ENCODE measurements at places on chromosomes 6 and 20. TPM values are rescaled to one million over a fixed set of nuclear protein-coding genes. Genes with fewer than 3 reads are reported as not detected.

DNA sequence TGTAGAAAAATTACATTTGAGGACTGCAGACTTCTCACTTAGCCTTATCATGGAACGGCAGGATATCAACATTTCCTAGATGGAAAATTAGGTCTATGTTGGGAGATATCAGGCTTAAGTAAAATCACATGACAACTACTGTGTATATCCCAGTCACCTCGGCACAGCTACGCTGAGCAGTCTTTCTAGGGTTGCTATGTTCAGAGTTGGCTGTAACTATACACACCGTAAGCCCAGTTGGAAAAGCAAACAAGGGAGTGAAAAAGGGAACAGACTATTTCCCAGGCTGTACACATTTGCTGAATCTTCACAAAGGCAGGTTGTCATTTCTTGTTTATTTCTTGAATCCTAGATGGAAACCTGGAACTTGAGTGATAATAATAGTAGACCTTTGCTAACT is 80.7 kb upstream of the PTPRK start:
- peak; percentile 64 for DNase-seq
- peaks cover 14% of the 10 kb centered on the region for H3K4me1 ChIP-seq
- H3K27ac ChIP-seq, result peak overlapping the region; percentile 80
- H3K36me3 ChIP-seq, result no peaks in the 10 kb centered on the region
- no peaks in the 10 kb centered on the region for H3K27me3 ChIP-seq
- no peak overlapping the region for H3K4me3 ChIP-seq

- DNase-seq, result no peak
- no peak overlapping the region for H3K4me3 ChIP-seq
- H3K36me3 ChIP-seq, result no peaks in the 10 kb centered on the region
- no peaks in the 10 kb centered on the region for H3K27me3 ChIP-seq
- no peak overlapping the region for H3K27ac ChIP-seq
Observed at GRCh38 chr6:150208611-150209352, 65.9 kb downstream of the PPP1R14C start.

DNA sequence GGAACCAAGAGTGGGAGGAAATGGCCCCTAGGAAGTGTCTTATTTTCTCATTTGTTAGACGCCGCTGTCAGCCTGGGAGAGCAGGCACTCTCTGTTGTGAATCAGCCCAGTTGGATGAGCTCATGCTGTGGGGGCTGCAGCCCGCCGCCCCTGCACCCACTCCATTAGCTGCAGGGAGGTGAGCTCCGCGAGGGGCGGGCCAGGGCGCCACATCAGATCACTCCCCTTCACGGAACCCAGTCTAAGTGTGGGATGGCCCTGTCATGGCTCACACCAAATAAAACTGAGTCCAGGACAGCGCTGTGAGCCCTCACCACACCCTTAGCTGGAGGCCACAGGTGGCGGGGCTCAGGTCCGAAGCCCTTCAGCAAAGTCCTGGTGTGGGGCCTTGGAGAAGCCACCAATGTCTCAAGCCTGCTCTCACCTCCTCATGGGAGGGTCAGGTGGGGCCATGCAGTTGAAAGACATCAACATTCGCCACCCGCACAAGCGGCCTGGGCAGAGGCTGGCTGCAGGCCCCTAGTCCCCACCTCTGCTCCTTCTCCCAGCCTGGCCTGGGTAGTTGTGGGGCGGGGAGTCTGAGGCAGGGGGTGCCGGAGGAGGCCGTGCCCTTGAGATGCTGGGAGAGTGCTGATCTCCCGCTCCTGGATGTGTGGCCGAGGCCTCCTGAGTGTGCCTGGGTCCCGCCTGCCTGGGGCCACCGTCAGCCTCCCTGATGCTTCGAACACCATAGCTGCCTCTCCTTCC is 66.2 kb upstream of the SLCO4A1 start:
- no peaks in the 10 kb centered on the region for H3K4me1 ChIP-seq
- peaks cover 13% of the 10 kb centered on the region for H3K27me3 ChIP-seq
- DNase-seq, result no peak
- H3K36me3 ChIP-seq, result no peaks in the 10 kb centered on the region

GRCh38 chr20:63217706-63218105 is 1.8 kb upstream of the YTHDF1 start:
- H3K4me1 ChIP-seq, result peaks cover 5% of the 10 kb centered on the region
- H3K27ac ChIP-seq, result no peak overlapping the region
- peaks cover 6% of the 10 kb centered on the region for H3K36me3 ChIP-seq
- peaks cover 8% of the 10 kb centered on the region for H3K27me3 ChIP-seq
- no peak overlapping the region for H3K4me3 ChIP-seq

- no peaks in the 10 kb centered on the region for H3K4me1 ChIP-seq
- DNase-seq, result no peak
- H3K36me3 ChIP-seq, result no peaks in the 10 kb centered on the region
- H3K27ac ChIP-seq, result no peak overlapping the region
- H3K4me3 ChIP-seq, result no peak overlapping the region
Observed at GRCh38 chr6:7515363-7515762, 26.1 kb upstream of the DSP start.

- H3K36me3 ChIP-seq, result no peaks in the 10 kb centered on the region
- no peak overlapping the region for H3K27ac ChIP-seq
- no peak overlapping the region for H3K4me3 ChIP-seq
- H3K27me3 ChIP-seq, result no peaks in the 10 kb centered on the region
- peak; percentile 88 for DNase-seq
- H3K4me1 ChIP-seq, result peaks cover 27% of the 10 kb centered on the region
Observed at GRCh38 chr20:44601801-44602204, 19.4 kb downstream of the PKIG start.

DNA sequence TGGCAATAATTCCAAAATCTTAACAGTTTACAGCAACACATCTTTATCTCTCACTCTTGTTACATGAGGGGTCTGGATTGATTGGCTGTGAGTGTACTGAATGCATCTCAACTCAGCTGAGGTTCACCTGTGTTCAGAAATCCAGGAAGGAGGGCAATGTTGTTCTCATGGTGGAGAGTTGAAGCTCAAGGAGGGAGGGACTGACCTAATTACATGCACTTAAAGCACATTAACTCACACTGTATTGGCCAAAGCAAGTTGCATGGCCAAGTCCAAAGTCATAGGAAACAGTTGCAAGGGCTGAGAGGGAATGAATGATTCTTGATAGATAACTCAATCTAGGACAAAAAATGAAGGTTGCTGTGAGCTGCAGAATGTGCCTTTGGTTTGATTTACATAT is 102.2 kb downstream of the DOK5 start:
- no peak overlapping the region for H3K4me3 ChIP-seq
- no peaks in the 10 kb centered on the region for H3K4me1 ChIP-seq
- H3K27ac ChIP-seq, result no peak overlapping the region
- no peak for DNase-seq

- no peaks in the 10 kb centered on the region for H3K36me3 ChIP-seq
- H3K27me3 ChIP-seq, result no peaks in the 10 kb centered on the region
- peak overlapping the region; percentile 96 for H3K27ac ChIP-seq
Observed at GRCh38 chr6:37134396-37135191, 35.4 kb upstream of the PIM1 start.

DNA sequence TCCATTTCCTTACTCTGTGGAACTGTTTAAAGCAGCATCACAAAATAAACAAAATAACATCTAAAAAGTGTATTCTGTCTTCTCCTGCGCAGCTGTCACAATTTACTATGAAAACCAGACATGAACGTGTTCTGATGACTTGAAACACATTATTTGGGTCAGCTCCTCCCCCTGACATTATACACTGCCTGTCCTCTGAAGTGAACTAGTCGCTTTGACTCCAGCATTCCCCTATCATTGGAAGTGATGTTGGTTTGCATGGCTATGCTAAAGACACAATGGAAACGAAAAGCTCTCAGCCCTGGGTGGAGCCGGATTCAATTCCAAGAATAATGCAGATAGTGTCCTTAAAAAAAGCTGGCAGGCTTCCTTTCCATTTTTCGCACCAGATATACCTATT is 125.9 kb downstream of the FYN start:
- H3K4me1 ChIP-seq, result peaks cover 11% of the 10 kb centered on the region
- DNase-seq, result no peak
- H3K36me3 ChIP-seq, result no peaks in the 10 kb centered on the region
- H3K27me3 ChIP-seq, result no peaks in the 10 kb centered on the region
- no peak overlapping the region for H3K4me3 ChIP-seq

GRCh38 chr6:235763-236360 is 56.4 kb upstream of the DUSP22 start:
- peak; percentile 37 for DNase-seq
- no peaks in the 10 kb centered on the region for H3K4me1 ChIP-seq

GRCh38 chr6:111714416-111715270 is 109.0 kb upstream of the TRAF3IP2 start:
- DNase-seq, result no peak
- no peak overlapping the region for H3K27ac ChIP-seq
- H3K36me3 ChIP-seq, result no peaks in the 10 kb centered on the region
- no peaks in the 10 kb centered on the region for H3K4me1 ChIP-seq

GRCh38 chr6:133503336-133503729 is 262.2 kb downstream of the EYA4 start:
- no peak overlapping the region for H3K27ac ChIP-seq
- H3K27me3 ChIP-seq, result no peaks in the 10 kb centered on the region
- DNase-seq, result no peak
- no peak overlapping the region for H3K4me3 ChIP-seq

- H3K4me1 ChIP-seq, result no peaks in the 10 kb centered on the region
- DNase-seq, result no peak
- H3K27me3 ChIP-seq, result no peaks in the 10 kb centered on the region
- no peaks in the 10 kb centered on the region for H3K36me3 ChIP-seq
- no peak overlapping the region for H3K27ac ChIP-seq
Observed at GRCh38 chr20:34023937-34024722, 30.4 kb downstream of the RALY start.

- no peak overlapping the region for H3K27ac ChIP-seq
- DNase-seq, result peak; percentile 65
- H3K36me3 ChIP-seq, result no peaks in the 10 kb centered on the region
- no peak overlapping the region for H3K4me3 ChIP-seq
- peaks cover 5% of the 10 kb centered on the region for H3K27me3 ChIP-seq
Observed at GRCh38 chr6:31462964-31463870, 34.7 kb upstream of the MICB start.

DNA sequence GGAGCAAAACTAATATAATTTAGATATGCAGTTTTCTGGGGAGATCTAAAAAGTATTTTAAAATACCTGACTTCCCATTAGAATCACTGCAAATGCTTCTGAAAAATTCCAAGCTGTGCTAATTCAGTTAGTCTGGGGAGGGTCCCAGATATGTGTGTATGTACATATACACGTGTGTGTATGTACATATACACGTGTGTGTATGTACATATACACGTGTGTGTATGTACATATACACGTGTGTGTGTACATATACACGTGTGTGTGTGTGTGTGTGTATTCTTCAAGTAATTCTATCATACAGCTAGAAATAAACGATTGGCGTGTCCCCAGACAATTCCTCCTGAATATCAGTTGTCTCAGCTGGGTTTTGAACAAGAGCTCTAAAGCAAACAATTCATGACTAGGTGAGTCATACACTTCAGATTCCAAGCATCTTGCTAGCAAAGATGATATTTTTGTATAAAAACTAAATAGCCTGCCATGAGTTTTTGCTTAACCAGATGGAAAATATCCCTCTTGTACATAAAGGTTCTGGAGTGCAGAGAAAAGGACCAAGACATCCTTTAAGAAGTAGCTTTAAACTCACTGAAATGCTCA is 58.2 kb downstream of the SPACA1 start:
- no peaks in the 10 kb centered on the region for H3K36me3 ChIP-seq
- DNase-seq, result peak; percentile 42
- H3K27me3 ChIP-seq, result no peaks in the 10 kb centered on the region
- H3K27ac ChIP-seq, result no peak overlapping the region
- no peaks in the 10 kb centered on the region for H3K4me1 ChIP-seq

DNA sequence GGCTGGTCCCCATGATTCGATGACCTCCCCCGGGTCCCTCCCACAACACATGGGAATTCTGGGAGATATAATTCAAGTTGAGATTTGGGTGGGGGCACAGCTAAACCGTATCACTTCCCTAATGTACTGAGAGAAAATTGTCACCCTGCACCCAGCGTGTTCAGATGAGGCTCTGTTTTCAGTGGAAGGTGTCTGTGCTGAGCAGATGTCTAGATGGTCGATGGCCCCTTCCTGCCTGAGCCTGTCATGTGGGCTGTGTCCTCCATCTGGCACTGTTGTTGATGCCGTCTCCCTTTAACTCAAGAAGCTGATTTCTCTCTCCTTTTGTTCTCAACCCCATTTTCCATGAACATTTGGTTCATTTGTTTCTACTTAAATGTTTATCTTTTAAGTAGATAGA is 37.0 kb downstream of the TMEM181 start:
- H3K27ac ChIP-seq, result no peak overlapping the region
- DNase-seq, result no peak
- no peaks in the 10 kb centered on the region for H3K4me1 ChIP-seq
- H3K36me3 ChIP-seq, result peaks cover 4% of the 10 kb centered on the region

GRCh38 chr6:16338577-16339264 is 100.3 kb downstream of the GMPR start:
- peak; percentile 100 for DNase-seq
- peak overlapping the region; percentile 79 for H3K27ac ChIP-seq
- no peaks in the 10 kb centered on the region for H3K36me3 ChIP-seq
- H3K27me3 ChIP-seq, result no peaks in the 10 kb centered on the region
- peaks cover 46% of the 10 kb centered on the region for H3K4me1 ChIP-seq

- peak overlapping the region; percentile 43 for H3K27ac ChIP-seq
- H3K4me1 ChIP-seq, result peaks cover 12% of the 10 kb centered on the region
- DNase-seq, result peak; percentile 74
Observed at GRCh38 chr6:34235307-34236130, 1.2 kb upstream of the HMGA1 start.

DNA sequence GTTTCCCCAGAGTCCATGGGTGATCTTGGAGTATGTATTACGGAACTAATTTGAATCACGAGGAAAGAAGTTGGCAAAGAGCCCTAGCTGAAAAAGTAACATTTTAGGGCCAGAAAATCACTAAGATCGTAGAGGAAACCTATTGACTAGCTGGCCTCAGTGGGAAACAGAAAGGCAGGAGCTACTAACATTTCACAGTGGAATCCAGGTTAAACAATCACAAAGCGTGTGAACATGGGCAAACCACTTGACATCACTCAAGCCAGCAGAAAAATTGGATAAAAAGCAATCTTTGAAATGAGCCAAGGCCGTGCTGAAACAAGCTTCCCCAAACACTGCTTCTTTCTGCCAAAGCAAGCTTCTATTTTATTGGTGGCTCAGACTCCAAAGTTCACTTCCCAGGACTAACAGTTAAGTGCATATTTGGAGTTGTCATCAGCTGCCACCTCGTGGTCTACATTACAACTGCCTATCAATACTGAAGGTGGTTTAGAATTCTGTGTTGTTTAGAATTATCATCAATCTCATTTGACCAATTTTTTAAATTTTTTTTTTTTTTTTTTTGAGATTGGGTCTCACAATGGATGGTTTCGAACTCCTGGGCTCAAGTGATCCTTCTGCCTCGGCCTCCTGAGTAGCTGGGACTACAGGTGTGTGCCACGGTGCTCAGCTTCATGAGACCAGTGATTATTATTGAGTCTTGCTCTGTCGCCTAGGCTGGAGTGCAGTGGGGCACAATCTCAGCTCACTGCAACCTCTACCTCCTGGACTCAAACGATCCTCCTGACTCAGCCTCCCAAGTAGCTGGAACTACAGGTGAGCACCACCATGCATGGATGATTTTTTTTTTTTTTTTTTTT is 10.6 kb downstream of the RPS10 start:
- H3K4me1 ChIP-seq, result peaks cover 2% of the 10 kb centered on the region
- H3K36me3 ChIP-seq, result peaks cover 13% of the 10 kb centered on the region
- H3K27me3 ChIP-seq, result no peaks in the 10 kb centered on the region
- peak; percentile 71 for DNase-seq

GRCh38 chr20:15937179-15937578 is 636.1 kb downstream of the KIF16B start:
- H3K36me3 ChIP-seq, result no peaks in the 10 kb centered on the region
- no peak overlapping the region for H3K4me3 ChIP-seq
- no peak for DNase-seq
- H3K27ac ChIP-seq, result no peak overlapping the region

The SIRPB1 gene
- total RNA-seq, result 0.17 TPM

The SLC35F1 gene
- total RNA-seq, result under 0.01 TPM

The MATN4 gene
- total RNA-seq, result under 0.01 TPM

The GCNT2 gene
- 2.1 TPM for total RNA-seq

The BPIFB1 gene
- total RNA-seq, result not detected

The CCDC170 gene
- total RNA-seq, result 0.77 TPM

The TRIM31 gene
- total RNA-seq, result not detected
